ENCODE measurements at places on chromosomes 4 and X.
A peak's percentile ranks its signal among the peaks of the same experiment; 100 is the strongest.

GRCh38 chr4:72919937-72920336, 149.6 kb downstream of the COX18 start:
- no peak for DNase-seq

- peak; percentile 95 for DNase-seq
Measured at GRCh38 chr4:142036795-142037583, 400.6 kb downstream of the IL15 start.

DNA sequence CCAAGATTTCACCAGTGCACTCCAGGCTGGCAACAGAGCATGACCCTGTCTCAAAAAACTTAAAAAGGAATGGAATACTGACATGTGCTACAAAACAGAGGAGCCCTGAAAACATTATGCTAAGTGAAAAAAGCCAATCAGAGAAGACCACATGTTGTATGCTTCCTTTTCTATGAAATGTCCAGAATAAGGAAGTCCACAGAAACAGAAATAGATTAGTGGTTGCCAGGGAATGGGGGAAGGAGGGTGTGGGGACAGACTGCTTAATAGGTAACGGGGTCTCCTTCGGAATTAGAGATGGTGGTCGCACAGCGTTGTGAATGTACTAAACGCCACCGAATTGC, 30.1 kb upstream of the KIAA0232 start:
- DNase-seq, result no peak

DNA sequence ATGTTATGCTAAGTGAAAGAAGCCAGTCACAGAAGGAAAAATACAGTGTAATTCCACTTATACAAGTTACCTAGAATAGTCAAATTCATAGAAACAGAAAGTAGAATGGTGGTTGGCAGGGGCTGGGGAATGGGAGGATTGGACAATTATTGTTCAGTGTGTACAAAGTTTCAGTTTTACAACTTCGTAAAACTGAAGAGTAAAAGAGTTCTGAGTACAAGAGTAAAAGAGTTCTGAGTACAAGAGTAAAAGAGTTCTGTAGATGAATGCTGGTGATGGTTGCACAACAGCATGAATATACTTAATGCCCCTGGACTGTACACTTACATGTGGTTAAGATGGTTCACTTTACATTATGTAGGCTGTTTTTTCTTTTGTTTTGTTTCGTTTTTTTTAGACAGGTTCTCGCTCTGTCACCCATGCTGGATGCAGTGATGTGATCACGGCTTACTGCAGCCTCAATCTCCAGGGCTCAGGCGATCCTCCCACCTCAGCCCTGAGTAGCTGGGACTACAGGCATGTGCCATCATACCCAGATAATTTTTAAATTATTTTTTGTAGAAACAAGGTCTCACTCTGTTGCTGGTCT, 230.9 kb downstream of the SOWAHB start:
- no peak for DNase-seq

DNA sequence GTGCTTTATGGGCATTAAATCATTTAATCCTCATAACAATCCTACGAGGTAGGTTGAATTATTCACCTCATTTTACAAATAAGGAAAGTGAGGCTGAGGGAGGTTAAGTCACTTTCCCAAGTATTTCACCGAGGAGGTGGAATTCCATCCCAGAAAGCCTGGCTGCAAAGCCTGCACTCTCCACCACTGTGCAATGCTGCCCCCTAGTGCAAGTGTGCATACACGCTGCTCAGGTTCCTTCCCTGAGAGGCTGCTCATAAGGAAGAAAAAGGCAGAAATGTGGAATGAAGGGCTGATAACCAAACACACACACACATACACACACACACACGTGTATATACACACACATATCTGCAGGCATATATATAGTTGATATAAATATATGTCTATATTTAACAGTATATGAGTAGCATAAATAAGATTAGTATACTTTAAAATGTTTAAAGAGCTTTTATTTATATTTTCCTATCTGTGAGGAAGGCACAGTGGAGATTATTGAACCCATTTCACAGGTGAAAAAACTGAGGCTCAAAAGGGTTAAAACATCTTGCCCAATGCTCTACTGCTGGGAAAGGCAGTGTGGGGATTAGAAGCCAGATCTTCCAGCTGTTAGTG, 714.5 kb upstream of the TENM3 start:
- peak; percentile 74 for DNase-seq

- no peak for DNase-seq
Measured at GRCh38 chr4:40665842-40666241, 36.2 kb upstream of the RBM47 start.

- peak; percentile 34 for DNase-seq
Measured at GRCh38 chr4:94974773-94975172, 217.0 kb downstream of the BMPR1B start.

DNA sequence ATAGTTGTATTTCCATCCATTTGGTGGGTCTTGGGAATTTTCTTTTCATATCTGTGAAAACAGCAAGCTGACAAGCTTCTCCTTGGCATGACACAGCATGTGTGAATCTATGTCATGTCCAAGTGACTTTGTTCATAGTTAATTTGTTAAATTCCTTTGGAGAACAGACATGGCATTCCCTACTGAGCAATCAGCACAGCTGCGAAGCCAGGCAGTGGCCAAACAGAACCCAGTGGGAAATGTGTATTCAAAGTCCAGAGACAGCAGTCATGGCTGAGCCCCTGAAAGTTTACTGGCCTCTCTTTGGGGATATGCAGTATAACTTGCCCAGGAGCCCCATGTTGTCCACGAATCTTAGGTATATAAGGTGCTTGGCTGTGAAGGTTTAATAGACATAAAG, 474.7 kb downstream of the NKX6-1 start:
- no peak for DNase-seq

DNA sequence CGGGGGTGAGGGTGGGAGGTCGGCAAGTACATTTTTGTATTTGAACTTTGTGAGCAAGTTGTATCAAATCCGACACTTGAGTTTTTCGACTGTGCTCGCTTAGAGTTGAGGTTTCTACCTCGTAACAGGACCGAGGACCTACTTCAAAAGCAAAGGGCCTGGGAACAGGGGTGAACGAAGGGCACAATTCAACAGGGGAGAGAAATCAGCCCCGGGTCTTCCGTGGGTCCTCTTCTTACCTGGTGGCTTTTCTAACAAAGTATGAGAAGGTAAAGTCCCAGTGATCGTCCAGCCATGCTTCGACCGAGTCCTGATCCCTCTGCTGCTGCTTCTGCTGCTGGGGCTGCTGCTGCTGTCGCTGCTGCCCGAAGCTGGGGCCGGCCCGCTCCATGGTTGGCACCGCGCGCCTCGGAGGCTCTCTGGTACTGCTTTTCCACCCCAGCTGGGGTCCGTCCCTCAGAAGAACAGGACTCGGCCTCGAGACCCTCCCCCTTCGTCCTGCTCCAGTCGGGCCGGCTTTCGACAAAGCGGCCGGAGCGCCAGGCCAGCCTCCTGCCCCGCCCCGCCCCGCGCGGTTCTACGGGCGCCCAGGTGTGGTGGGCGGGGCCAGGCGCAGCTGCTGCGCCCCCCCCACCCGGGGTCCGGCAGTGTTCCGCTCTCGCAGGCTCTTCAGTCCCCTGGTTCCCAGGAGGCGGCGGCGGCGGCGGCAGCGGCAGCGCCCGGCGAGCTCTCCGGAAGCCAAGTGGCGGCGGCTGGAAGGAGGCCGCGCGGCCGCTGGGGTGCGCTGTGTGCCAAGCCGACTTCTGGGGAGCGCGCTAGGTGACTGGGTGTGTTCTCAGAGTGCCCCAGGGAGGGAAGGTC, at the start of gene PDE5A:
Gene PDE5A, minus strand, starts transcription at position 524 of the 861 bp plus-strand sequence. Its CDS starts 133 bp downstream, at position 391.
- peak; percentile 87 for DNase-seq

DNA sequence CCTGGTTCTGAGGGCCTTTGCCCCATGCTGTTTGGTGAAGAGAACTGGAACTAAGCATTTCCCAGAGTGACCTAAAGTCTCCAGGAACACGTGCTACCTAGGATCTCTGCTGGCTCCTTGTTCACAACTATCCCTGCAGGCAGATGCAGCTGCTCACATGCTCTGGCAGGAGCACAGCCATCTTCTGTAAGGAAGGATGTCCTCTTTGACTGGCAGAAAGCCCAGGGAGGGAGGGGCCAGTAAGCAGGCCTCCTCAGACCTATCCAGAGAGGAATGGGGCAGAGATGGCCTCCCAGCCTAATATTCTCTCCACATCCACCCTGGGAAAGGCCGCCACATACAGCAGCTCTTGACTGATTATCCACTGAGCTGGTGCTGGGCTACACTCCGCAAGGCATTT, 142.8 kb upstream of the EOLA2 start:
- no peak for DNase-seq

DNA sequence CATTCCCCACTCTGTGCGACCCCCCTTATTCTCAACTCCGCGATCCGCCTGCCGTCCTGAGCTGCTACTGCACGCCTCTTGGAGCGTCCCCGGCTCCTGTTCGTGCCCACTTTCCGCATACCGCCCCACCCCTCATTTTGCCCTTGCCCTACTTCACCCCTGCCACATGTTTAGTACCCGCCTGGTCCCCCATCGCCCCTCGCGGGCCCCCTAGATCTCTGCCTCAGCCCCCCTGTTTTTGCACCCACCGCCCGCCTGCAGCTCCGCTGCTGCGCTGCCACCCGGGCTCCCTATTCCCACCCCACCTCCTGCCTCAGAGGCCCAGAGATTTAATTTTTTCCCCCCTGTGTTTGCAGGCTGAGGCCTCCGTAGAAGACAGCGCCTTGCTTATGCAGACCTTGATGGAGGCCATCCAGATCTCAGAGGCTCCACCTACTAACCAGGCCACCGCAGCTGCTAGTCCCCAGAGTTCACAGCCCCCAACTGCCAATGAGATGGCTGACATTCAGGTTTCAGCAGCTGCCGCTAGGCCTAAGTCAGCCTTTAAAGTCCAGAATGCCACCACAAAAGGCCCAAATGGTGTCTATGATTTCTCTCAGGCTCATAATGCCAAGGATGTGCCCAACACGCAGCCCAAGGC, 1.4 kb downstream of the MAGED1 start:
- peak; percentile 16 for DNase-seq

DNA sequence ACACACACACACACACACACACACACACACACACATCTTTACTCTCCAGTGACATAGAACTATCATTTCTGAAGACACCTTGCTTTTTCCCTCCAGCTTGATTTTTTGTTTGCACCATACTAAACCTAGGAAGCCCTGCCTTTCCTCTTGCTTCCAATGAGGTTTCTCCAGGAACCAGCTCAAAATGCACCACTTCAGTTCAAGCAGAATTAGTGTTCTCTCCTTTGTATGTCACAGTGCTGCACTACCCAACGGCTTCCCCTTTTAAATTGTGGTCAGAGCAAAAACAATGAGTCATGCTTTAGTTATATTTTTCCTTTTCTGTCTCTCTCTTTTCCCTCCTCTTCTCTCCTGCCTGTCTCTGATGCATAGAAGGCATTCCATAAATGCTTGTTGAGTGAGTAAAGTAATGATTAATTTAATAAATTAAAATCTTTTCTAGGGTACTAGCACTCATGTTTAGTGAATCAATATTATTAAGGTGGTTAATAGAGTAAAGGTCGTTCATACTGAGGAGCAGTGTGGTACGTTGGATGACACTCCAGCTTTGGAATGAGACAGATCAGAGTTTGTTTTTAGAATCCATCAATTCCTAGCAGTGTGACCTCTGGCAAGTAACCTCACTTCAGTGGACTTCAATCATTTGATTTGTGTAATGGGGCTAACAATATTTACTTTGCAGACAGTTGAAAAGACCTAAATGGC, 5.9 kb downstream of the RTL3 start:
- peak; percentile 96 for DNase-seq

GRCh38 chr4:8538076-8538702, 42.0 kb upstream of the GPR78 start:
- no peak for DNase-seq

GRCh38 chr4:17033025-17033767, 134.8 kb upstream of the LDB2 start:
- DNase-seq, result peak; percentile 7

DNA sequence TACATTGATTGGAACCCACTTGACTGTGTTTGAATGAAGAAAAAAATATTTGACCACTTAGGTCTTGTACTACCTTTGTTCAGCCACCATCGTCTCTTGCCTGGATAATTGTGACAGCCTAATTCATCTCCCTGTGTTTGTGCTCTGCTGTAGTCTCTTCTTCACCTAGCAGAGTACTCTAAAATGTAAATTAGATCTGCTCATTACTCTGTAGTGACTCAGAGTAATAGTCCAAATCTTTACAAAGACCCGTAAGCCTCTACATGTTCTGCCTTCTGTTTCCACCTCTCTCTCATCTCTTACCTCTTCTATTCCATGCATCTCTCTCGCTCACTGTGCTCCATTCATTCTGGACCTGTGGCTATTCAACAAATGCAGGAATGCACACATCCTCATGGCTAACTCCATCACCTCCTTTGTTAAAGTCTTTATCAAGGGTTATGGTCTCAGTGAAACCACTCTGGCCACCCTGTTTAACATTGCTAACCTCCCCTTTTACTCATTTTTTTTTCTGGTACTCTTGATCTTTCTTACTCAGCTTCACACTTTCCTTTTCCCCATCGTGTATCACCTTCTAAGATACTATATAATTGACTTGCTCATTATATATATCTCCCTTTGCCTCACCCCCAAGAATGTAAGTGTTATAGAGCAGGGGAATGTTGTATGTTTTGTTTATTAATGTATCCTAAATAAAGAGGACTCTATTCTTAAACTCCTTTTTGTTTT, 98.4 kb downstream of the STIM2 start:
- no peak for DNase-seq

DNA sequence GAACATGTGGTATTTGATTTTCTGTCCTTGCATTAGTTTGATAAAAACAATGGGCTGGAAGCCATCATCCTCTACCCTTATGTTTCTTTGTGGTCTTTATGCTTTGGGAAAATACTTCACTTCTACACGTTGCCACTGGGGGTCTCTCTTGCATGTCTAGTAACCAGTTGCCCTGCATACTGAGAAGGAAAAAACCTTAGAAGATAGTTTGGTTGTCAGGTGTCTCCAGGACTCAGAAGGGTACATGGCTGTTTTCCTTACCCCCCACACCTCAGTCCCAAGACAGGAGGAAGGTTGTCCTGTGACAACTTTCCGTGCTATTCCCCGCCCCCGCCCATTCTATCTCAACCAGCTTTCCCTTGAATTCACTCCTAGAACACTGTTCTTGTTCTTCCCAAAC, 62.1 kb upstream of the LANCL3 start:
- DNase-seq, result peak; percentile 25

Measured in kidney tubule cell (primary cell).